ENCODE measurements at places on chromosomes 11 and 22.

DNA sequence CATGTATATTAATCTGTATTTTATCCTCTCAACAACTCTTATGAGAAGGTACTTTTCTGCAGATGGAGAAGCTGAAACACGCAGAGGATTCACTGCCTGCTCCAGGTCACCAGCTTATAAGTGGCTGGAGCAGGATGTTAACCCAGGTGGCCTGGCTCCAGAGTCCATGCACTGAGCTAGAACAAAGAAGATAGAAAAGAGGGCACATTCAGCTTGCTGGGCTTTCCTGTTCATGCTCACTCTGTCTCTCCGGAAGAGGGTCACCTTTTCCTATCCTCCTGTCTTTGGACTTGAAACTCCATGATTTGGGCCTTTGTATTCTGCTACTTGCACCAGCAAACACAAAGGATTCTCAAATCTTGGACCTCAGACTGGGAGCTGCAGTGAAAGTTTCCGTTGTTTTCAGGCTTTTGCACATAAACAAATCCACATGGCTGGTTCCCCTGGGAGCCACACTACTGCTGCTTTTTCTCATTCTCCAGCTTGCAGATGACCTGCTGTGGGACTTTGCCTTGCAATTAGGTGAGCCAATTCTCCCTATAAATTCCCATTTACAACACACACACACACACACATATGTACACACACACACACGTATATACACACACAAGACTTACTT lies 117.3 kb upstream of the GRK3 start:
- no peak for DNase-seq

DNA sequence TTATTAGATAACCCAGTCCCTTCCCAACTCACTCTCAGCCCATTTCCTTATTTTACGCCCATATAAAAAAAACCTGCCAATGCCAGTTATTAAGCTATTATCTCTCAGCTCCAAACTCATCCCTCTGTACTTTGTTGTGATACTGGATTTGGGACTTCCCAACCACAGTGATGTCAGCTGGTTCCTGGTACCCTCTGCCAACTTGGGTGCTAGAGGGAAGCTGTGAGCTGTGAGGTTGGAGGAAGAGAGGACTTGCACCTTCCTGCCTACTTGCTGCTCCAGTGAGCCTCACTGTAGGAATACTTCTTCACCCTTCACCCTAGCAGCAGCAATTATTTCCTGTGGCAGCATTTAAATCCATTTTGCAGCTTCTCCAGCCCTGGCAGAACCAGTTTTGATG lies 19.2 kb upstream of the CSF2RB start:
- no peak for DNase-seq

GRCh38 chr11:28520291-28520690 lies 412.1 kb downstream of the METTL15 start:
- no peak for DNase-seq

DNA sequence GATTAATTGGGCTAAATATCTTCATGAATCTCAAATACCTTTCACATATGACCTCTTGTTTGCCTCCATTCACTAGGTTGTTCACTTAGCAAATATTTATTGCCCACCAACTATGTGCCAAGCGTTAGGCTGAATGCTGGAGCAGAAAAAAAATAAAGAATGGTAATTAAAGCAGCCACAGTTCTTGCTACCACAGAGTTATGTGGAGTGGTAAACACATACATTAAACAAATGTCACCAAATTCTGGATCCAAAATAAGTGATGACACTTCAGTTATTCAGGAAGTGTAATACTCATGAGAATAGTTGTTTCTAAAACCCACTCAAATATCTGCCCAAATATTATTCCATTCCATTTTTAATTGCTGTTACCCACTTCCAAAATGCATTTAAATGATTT lies 128.4 kb downstream of the GRIA4 start:
- no peak for DNase-seq
